ENCODE measurements at places on chromosomes 1 and 21.

DNA sequence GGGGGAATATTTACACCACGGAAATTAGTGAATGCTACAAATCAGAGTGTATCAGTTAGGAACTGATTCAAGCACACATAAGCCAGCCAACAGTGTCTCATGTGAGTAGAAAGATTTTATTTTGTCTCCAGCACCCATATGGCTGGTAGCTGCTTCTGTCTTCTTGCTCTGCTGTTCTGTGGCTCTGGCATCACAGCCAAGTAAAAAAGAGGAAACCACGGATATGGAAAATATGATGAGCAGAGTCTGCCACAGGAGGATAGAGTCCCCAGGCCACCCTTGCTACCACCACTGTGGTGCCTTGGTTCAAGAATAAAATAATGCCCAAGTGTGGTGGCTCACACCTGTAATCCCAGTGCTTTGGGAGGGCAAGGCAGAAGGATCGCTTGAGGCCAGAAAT lies 53.6 kb upstream of the SPOCD1 start:
- no peak for DNase-seq

GRCh38 chr21:34075760-34076660 lies 2.6 kb downstream of the MRPS6 start:
- DNase-seq = no peak

GRCh38 chr1:143652744-143653428 lies 318.9 kb downstream of the FAM72C start:
- DNase-seq = no peak

DNA sequence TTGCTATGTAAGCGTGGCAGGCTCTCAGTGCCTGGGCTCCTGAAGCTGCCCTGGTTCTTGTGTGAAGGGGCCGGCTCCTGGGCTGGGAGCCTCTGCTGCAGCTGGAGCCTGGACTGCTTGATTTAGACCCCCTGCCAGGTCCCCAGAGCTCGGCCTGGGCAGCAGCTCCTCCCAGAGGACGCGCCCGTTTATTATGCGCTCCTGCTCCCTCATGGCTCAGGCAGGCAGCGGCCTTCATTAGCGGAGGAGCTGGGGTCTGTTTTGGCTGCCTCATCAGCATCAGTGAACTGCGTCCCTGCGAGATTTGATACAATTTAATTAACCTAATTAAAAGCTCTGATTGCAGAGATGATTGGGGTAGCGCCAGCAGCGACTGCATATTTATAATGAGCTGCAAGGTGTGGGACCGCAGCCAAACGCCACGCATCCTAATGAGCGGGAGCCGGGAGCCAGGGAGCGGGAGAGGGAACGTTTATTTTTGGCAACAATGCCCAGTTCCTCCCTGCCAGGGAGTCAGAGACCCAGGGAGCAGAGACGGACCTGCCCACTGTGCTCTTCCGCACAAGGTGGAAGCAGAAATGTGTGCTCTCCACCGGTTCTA lies 16.6 kb downstream of the UTP11 start:
- no peak for DNase-seq

DNA sequence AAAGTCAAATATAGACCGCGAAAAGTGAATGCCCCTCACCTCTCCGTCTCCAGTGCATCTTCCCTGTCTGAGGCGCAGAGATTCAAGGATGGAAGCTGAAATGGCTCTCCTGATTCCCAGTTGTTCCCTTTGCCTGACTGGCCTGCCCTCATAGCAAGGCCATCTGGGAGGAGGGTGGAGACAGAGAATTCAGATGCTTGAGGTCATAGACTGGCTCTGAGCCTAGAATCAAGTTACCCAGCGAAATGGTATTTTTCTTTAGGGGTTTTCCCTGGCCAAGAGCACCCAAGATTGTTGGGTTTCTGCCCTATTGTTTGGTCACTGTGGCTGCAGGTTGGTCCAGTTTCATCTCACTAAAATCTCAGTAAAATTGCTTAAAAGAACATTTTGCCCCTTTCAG lies 7.2 kb downstream of the METTL13 start:
- DNase-seq = no peak

DNA sequence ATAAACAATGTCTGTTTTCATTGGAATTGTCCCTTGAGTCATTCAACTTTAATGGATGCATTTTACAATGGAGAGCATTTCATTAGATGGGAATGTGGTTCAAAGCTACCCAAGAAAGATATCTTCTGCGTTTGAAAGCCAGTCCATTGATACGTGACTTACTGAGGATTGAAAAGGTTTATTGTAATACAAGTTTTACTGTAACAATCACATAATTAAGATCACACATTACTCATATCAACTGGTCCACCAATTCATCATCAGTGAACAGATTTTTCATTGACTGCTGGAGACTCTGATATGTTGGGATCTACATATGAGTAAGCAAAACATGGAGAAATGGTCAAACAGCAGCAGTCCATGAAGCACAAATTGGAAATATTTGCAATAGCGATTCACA lies 32.8 kb downstream of the KRTAP24-1 start:
- no peak for DNase-seq

DNA sequence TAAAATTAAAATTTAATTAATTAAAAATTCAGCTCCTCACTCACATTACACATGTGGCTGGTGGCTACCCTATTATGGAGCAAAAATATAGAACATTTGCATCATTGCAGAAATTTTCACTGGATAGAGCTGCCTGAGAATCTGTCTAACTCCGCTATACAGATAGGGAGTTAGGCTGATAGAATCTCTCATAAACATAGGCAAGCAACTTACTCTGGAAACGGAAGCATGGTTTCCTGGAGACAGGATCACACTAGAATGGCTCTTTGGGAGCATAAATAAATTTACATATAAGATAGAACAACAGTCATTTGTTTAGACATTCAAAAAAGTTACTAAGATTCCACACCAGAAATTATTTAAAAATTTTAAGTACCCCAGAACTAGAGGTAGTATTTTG lies 12.2 kb upstream of the LAMC2 start:
- no peak for DNase-seq

DNA sequence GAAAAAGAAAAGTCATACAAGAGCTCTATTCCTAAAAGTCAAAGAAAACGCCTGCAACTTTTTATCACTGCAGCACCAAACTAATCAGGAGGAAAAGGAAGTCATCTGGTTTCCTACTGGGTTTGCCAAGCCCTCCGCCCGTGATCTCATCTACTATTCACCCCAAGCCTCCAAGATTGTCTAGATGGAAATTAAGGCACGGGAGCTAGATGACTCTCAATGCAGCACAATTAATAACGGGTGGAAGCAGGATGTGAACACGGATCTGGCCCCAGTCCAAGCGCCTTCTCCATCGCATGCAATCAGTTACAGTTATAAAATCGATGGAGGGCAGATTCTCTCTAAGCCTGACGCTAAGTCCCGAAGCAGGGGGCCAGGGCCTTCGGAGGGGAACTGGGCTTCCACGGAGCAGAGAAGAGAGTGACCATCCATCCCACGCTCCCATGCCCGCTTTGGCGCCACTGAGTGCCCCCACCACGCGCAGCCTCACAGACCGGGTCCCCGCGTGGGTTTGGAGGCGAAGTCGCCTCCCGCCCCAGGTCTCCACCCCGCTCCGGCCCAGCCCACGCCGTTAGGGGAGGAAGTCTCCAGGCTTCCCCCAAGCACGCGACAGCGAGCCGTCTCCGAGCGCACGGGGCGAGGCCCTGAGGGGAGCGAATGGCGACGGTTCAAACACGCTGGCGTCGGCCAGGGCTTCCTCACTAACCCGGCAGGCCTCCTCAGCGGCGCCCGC lies 1.8 kb downstream of the HSF2BP start:
- DNase-seq = no peak

DNA sequence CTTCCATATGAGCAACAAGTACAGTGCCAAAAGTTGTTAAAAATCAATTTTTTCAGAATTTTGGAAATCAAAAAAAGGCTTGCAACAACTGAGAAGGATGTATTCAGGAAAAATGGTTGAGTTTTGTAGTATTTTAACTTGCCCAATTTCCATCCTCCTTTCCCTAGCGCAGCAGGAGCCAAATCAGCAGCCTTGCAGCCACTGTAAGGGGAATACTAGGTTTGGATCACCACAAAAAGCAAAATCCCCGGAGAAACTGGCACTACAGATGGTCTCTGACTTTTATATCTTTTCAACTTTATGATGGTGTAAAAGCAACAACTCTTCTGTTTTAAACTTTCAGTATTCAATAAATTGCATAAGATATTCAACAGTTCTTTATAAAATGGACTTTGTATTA lies 17.9 kb downstream of the DBT start:
- DNase-seq = no peak

DNA sequence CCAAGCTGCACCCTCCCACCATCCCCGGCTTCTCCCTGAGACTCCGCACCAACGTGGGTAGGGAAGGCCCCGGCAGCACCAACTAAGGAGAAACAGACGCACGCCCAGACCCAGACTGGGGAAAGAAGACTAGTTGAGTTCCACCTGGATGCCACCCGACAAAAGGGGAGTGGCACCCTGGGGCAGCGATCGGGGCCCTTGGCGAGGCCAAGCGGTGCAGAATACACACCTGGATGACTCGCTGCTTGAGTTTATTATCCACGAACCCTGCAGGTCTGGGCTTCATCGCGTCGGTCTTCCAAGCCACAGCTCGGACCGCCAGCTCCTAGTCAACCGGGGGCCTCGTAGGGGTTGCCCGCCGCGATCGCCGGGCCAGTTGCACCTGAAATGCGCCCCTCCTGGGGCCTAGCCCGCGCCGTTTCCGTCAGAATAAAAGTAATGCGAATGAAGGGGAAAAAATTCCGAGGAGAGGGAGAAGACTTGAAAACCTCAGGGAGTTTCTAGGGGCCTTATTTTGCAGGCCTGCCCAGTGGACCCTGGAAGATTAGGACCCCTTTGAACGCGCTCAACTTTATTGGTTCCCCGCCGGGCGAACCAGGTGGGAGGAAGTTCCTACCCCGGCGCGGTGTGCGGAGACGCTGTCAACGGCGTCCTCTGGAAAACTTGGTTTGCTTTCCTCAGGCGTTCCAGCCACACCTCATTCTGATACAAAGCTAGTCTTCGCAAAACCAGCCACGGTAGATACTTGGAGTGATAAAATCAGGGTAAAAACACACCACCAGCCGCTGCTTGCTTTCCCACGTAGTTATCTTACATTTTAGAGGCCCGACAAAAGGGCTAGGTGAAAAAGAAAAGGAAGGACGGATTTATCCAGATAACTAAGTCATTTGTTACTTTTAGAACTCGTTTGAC lies at the start of gene NVL:
Gene NVL (minus strand): TSS at position 331 of the 912 bp plus-strand sequence. CDS start 45 bp downstream, at position 286.
- DNase-seq = peak; percentile 73

DNA sequence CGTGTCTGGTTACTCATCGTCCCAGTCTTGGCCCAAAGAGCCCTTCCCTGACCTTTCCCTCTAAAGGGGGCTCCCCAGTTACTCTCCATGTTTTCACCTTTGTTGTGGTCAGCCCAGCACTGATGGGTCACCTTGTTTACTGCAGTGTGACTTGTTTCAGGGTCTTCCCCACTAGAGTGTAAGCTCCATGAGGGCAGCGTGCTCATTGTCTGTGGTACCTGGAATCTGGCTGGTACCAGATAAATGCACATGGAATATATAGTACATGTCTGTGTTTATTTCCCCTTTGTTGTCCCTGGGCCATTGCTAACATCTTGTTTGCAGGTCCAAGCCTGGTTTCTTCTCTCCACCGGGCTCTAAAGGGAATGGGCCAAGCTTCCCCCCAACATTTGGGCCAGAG lies 22.7 kb upstream of the TENT5B start:
- no peak for DNase-seq

DNA sequence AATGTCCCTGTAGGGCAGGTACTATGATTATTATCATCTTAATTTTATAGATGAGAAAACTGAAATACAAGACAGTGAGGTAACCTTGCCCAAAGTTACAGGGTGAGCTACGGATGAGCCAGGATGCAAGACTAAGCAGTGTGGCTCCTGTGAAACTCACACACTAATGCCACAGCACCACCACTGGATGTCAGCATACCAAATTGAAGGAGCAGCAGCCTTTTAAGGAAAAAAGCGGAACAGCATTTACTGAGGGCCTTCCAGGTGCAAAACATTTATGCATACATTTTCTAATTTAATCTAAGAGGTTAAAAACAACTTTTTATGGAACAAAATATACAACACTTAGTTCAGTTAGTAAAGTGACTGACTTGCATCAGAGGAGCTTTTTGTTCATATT lies 41.7 kb downstream of the SEC16B start:
- no peak for DNase-seq

GRCh38 chr1:155177918-155178281 lies 4.3 kb downstream of the TRIM46 start:
- no peak for DNase-seq
